ENCODE measurements at places on chromosomes 12 and 14.

- no peak for DNase-seq
These were observed 15.2 kb upstream of the PLEKHG6 start for GRCh38 chr12:6295094-6295811.

- DNase-seq, result no peak
These were observed 2.9 kb upstream of the PTHLH start for GRCh38 chr12:27975222-27976136.

DNA sequence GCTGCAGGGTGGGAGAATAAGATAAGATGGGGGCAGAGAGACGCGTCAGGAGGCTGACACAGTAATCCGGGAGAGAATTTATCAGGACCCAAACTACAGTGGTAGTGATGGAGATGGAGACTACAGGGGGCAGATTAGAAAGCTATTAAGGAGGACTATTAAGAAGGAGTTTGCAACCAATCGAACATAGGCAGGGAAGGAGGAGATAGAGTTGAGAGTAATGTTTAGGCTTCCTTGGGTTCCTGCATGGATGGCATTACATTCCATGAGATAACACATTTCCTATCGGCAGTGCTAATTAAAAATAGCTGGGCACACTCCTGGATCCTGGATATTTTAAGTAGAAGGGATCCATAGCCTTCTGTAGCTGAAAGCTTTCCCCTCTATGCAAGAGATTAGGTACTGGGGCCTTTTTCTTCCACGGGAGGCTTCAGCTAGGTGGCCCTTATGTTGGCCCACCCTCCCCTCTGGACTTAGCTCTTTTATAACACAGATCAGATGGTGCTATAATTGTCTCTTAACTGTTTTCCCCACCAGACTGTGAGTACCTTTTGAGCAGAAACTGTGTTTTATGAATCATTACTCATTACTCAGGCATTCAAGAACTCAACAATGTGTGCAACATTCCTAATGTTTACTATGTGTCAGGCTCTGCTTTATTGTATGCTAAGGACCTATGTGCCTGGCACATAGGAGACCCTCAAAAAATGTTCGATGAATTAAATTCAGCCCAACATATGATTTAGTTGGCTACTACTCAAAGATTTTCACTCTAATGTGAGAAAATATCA, 113.0 kb downstream of the RMST start:
- no peak for DNase-seq

- no peak for DNase-seq
These were observed at the start of the genes LRRIQ1 and TSPAN19 for GRCh38 chr12:85036234-85036707. Gene LRRIQ1 (plus strand): TSS chr12:85036351. CDS start chr12:85038177, 1,826 bp downstream. Gene TSPAN19 (minus strand): TSS chr12:85036277. CDS start chr12:85029946, 6,331 bp downstream.

GRCh38 chr12:122067966-122068365, 10.6 kb upstream of the MLXIP start:
- no peak for DNase-seq

GRCh38 chr14:54354096-54354495, 42.7 kb upstream of the CDKN3 start:
- no peak for DNase-seq

GRCh38 chr12:39958377-39958776, 147.5 kb downstream of the SLC2A13 start:
- no peak for DNase-seq

- DNase-seq, result peak; percentile 24
These were observed 309.3 kb downstream of the ITPR2 start for GRCh38 chr12:26523708-26524150.
